ENCODE measurements at places on chromosomes 5 and 9.

GRCh38 chr9:134531220-134531970 lies 110.2 kb upstream of the COL5A1 start:
- ATAC-seq = peak; percentile 39

GRCh38 chr5:11584017-11584416 lies 320.2 kb downstream of the CTNND2 start:
- peak; percentile 37 for ATAC-seq

GRCh38 chr5:81506378-81506777 lies 112.4 kb upstream of the ACOT12 start:
- no peak for ATAC-seq

DNA sequence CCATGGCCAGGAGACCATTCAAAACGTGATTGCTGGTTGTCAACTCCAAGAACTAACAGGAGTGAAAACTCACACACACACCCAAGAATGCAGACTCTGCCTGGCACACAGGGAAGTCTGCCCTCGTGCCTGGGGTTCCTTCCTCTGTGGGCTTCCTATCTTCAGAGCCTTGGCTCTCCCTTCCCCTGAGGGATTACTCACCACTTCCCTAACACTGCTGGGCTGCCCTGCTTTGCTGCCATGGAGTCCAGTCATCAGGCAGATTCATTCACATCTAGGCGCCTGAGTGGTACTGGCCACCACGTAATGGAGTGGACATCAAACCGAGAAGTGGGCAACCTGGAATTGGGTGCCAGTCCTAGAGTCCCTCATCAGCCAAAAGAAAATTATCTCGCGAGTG lies 76.4 kb upstream of the PRSS3 start:
- ATAC-seq = no peak

GRCh38 chr9:8457816-8458215 lies 658.2 kb upstream of the DMAC1 start:
- no peak for ATAC-seq

DNA sequence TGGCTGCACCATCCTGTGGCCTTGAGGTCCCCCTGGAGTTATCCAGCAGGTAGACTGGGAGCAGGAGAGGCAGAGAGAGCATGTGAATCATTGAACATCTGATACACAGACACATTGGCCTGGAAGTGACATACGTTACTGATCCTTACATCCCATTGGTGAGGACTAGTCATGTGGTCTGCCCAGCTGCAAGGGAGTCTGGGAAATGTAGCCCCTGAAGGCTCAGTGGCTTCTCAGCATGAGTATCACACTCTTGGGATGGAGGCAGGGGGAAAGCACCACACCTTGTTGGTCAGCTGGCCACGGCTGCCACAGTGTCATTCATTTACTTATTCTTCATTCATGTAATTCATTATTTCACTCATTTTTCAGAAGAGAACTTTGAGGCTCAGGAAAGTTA lies 13.3 kb upstream of the KCNMB1 start:
- no peak for ATAC-seq

- peak; percentile 67 for ATAC-seq
Measured at GRCh38 chr5:10367579-10367978, 14.1 kb downstream of the MARCHF6 start.

- ATAC-seq = no peak
Measured at GRCh38 chr5:120413686-120414085, 50.4 kb upstream of the PRR16 start.

DNA sequence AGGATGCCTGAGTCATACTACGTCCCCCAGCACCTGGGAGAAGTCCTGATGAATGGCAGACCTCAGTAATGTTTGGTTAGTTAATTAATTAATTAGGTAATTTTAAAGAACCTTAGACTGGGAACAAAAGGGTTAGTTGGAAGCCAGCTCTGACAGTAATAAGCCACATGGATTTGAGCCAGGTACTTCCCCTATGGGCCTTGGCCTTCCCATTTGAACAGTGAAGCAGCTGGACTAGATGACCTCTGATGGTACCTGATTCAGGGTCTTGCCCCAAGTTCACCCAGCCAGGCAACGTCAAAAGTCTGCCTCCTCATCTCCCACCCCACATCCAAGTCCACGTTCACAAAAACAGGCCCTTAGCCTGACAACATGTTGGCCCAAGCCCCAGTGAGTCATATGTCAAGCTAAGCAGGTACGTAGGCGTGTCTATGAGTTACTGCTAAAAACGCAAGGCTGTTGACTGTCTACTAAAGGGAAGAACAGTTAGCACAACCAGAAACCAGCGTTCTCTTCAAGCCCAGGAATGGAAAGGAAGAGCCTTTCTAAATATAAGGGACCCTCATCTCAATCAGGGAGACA lies 303.2 kb downstream of the ACTL7B start:
- ATAC-seq = no peak

DNA sequence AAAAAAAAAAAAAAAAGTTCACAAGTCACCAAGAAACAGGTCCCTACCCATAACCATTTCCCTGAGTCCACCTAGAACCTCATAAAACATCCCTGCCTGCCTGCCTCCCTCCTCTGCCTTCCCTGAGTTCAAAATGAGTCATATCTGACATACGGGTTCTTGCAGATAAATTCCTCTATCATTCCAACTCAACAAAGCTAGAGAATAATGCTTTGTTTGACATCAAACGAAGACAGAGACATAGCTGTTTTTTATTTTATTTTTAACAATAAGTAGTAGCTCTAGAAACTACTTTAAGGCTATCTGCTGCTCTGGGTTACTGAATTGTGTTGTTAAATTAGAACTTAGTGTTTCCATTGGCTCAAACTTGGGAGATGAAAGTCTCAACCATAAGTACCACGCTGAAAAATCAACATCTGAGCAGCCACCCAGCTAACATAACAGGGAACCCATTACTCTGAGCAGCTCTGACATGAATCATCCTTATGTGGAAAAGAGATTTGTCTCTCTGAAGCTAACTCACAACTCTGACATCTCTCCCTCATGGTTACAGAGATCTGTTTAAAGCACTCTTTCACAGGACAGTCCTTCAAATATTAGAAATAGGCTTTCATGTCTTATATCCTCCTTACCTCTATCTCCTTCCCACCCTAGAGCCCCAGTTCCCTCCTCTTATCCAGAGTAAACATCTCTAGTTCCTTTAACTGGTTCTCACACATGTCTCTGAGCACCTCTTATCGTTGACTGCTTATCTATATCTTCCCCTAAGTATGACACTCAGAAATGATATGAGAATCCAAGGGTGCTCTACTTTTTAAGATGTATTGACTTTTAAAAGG lies 12.1 kb downstream of the TMEM245 start:
- ATAC-seq = no peak

DNA sequence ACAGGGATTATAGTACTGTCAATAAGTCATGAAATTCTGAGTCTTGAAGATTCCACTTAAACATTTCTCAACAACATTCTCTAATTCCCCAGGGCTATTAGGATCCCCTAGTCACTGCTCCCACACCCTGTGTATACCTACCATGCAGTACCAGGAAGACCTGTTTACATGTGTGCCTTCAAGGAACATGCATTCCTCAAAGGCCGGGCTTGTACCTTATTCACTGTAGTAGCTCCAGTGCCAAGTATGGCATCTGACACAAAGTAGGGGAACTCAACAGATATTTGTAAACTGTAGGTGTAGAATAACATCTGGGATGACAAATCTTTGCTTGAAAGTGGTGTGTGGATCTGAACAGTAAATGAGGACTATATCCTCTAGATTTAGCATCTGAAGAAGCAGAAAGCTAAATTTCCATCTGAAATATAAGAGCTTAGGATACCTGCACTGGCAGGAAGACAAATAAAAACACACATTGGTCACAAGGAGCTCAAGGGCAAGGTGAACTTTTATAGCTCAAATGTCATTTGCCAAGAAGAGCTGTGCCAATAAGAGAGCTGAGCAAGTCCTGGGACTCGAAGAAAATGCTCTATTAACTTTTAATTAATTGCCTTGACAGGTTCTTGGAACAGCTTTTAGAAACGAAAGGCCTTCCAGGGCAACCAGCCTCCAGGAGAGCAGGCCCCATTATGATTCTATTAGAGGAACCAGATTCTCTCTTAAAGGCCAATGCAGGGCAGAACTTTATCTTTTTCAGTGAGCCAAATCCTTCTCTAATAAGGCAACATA lies 52.3 kb upstream of the MYOT start:
- ATAC-seq = no peak

- ATAC-seq = no peak
Measured at GRCh38 chr5:72662936-72663335, 153.5 kb upstream of the TNPO1 start.

DNA sequence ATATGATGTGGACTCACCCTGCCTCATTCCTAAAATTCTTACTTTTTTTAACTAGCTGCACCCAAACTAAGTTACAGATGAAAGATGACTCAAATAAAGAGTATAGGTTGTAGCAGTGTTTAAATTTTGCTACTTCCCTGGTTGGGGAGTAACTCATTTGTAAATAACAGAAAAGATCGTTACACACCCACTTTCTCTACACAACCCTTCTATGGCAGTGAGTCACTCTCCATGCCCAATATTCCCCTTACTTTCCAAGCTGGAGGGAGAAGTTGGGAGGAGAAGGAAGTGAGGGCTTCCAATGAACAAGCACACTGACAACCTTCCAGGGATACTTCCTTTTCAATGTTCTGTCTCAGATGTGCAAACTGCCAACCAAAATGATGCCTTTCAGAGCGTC lies 1.9 kb downstream of the RASEF start:
- ATAC-seq = no peak

DNA sequence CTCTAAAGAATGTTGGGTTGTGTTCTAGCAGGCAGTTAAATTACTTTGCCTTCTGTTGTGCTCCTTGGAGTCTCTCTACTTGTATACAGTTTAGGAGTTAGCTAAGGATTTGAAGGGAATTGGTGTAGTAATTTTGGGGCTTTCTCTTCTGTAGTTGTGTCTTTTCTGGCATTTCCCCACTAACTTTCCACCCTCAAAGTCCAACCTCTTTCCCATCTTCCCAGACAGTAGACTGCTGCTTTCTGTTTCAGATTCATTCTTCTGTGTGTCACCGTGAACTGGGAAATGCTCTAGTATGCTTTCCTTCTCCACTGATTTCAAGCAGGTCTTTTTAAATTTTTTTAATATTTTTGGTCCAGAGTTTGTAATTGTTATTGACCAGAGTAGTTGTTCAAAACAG lies 4.5 kb upstream of the ANGPTL2 start:
- ATAC-seq = no peak

GRCh38 chr5:110686270-110686669 lies 40.2 kb downstream of the TMEM232 start:
- ATAC-seq = no peak

GRCh38 chr9:114240647-114241558 lies 82.0 kb upstream of the ORM1 start:
- no peak for ATAC-seq

Measured in motor neuron (in vitro differentiated cells).